ENCODE measurements at places on chromosomes 2 and 18. TPM values are rescaled to one million over a fixed set of nuclear protein-coding genes. Genes with fewer than 3 reads are reported as not detected.

Gene CUL3
- total RNA-seq, result 76.0 TPM

Gene FAM237A
- not detected for total RNA-seq

Gene KIAA2012
- not detected for total RNA-seq

Gene CFAP221
- total RNA-seq, result 0.13 TPM

Gene MALT1
- 19.7 TPM for total RNA-seq

Gene CDH7
- not detected for total RNA-seq

Gene VIL1
- not detected for total RNA-seq

Gene TNFAIP6
- total RNA-seq, result 10.0 TPM

Gene CDKL4
- 0.91 TPM for total RNA-seq

All from smooth muscle cell of the pulmonary artery (primary cell).